ENCODE measurements at places on chromosomes 11 and 22. TPM values are rescaled to one million over a fixed set of nuclear protein-coding genes. Genes with fewer than 3 reads are reported as not detected.

PHLDA2 gene
- total RNA-seq: 8.4 TPM

BATF2 gene
- 1.1 TPM for total RNA-seq

KCNJ1 gene
- not detected for total RNA-seq

TMEM25 gene
- 17.7 TPM for total RNA-seq

DTX4 gene
- total RNA-seq: 0.21 TPM

KRTAP5-11 gene
- total RNA-seq: not detected

MUC5AC gene
- not detected for total RNA-seq

HEPHL1 gene
- not detected for total RNA-seq

NOX4 gene
- 15.9 TPM for total RNA-seq

PTDSS2 gene
- 32.1 TPM for total RNA-seq

SLC17A6 gene
- not detected for total RNA-seq

POU2AF2 gene
- total RNA-seq: not detected

TMEM132A gene
- 55.7 TPM for total RNA-seq

AGBL2 gene
- total RNA-seq: 0.18 TPM

APOBEC3C gene
- total RNA-seq: 6.6 TPM

LRRC10B gene
- total RNA-seq: not detected

WT1 gene
- 0.25 TPM for total RNA-seq

ARHGAP8 gene
- total RNA-seq: 0.07 TPM

PIK3IP1 gene
- 16.4 TPM for total RNA-seq

MS4A1 gene
- total RNA-seq: not detected

TECTA gene
- 0.25 TPM for total RNA-seq

CLMP gene
- 12.3 TPM for total RNA-seq

NCR3LG1 gene
- 10.5 TPM for total RNA-seq

PHOX2A gene
- total RNA-seq: not detected

NELL1 gene
- total RNA-seq: not detected

CD3E gene
- total RNA-seq: not detected

DDX10 gene
- 46.2 TPM for total RNA-seq

SESN3 gene
- total RNA-seq: 1.7 TPM

MALAT1 gene
- total RNA-seq: 5,456 TPM

BIRC2 gene
- 71.0 TPM for total RNA-seq

NAP1L4 gene
- 188 TPM for total RNA-seq

OR10G6 gene
- not detected for total RNA-seq

MS4A15 gene
- not detected for total RNA-seq

OR4C11 gene
- total RNA-seq: not detected

ALDH3B1 gene
- 0.74 TPM for total RNA-seq

LMNTD2 gene
- 0.56 TPM for total RNA-seq

TEX12 gene
- total RNA-seq: not detected

XKR3 gene
- not detected for total RNA-seq
